Left colon (tissue), 2 donors: ENCODE measurements at places on chromosomes 3 and 15.

DNA sequence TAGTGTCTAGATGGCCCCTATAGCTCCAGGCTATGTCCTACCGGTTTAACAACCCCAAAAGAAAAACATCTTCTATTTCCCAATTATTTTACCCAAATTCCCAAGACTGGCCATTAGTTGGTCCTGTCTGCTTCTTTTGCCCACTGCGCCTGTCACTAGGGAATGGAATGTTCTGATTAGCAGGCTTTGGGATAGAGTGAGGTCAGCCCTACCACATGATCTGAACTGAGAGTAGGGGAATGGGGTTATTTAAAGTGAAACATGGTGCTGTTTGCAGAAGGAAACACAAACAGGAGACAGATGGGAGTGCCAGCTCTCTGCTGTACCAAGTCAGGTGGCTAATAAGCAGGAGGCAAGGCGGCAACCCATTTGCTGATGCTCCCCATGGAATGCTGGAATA, 635.6 kb upstream of the CFAP20DC start:
- no peak for DNase-seq

- DNase-seq = no peak
These were observed 21.0 kb downstream of the CTDSPL start for GRCh38 chr3:37882711-37883110.

- DNase-seq = no peak
These were observed 166.6 kb downstream of the ANO10 start for GRCh38 chr3:43455233-43455632.

DNA sequence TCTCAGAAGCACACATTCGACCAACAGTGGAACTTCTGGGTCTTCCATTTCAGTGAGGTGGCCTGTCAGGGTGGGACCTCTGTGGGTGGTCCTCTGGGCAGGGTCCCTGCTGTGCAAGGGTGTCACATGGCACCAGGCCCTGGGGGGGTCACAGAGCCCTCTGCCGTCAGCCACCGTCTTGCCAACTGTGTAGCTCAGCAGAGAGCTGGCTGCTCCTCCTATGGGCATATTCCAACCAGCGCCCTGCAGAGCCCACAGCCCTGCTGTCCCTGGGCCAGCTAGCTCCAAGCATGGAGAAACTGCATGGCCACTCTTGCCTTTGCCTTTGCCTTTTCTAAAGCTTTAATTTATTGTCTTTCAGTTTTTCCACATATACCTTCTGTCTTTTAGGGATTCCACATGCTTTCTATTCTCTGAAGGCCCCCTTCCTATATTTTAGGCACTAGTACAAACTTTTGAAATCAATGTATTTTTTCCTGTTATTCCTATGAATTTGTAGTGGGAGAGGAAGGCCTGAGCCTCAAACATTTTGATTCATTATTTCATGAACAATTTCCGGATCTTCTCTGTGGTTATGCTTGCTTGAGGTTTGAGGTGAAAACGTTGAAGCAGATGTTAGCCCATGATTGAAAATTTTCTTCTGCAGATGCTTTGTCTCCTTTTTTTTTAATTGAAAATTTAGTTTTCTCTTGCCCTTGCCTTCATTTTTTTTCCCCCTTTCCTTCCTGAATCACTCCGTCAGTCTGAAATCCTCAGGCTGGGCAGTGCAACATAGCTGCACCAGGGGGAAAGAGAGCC, 11.7 kb downstream of the IQCF1 start:
- DNase-seq = no peak

GRCh38 chr3:13557417-13557816, 8.5 kb downstream of the FBLN2 start:
- no peak for DNase-seq

DNA sequence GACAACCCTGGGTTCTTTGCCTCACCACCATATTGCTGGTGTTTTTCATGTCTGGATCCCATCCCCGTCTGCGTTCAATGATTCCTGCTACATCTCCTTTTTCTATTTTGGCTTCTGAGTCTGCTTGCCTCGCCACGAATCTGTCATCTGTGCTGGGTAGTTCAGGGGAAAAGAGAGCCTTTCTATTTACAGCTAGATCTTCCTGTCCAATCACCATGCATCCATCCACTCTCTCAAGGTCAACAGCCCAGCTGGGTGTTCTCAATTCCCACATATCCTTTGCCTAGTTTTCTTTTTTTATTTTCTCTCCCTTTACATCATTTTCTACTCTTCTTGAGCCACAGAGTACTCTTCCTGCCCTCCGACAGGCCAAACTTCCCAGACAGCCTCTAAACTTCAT, 104.8 kb upstream of the RAD18 start:
- no peak for DNase-seq

GRCh38 chr3:42752961-42753360, 20.1 kb downstream of the CCDC13 start:
- peak; percentile 0 for DNase-seq

GRCh38 chr3:46278816-46279672, 36.8 kb downstream of the CCR3 start:
- DNase-seq = no peak
